ENCODE measurements at places on chromosomes 12 and 14. TPM values are rescaled to one million over a fixed set of nuclear protein-coding genes. Genes with fewer than 3 reads are reported as not detected.
A peak's percentile ranks its signal among the peaks of the same experiment; 100 is the strongest.

Gene IFNG-AS1
- 0.45 TPM for polyA plus RNA-seq

Gene LIN7A
- 2.3 TPM for polyA plus RNA-seq

DNA sequence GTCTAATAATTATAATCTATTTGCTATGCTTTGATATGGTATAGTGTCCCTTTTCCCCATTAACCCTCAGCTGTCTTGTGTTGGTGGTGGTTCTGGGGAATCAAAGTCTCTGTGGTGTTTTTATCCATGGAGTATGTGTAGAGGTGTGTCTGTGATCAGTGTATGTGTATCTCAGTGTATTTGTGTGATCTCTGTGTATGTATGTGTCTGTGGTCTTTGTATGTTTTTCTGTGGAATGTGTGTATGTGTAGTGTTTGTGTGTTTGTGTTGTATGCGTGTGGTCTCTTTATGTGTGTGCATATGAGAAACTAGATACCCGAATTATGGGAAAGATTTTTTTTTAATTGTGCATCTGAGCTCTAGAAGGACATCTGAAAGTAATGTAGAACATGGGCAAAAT is 1.1 kb downstream of the GPR33 start:
- no peak for DNase-seq

- DNase-seq: peak; percentile 9
Observed at GRCh38 chr12:24678436-24678835, 270.5 kb downstream of the BCAT1 start.

DNA sequence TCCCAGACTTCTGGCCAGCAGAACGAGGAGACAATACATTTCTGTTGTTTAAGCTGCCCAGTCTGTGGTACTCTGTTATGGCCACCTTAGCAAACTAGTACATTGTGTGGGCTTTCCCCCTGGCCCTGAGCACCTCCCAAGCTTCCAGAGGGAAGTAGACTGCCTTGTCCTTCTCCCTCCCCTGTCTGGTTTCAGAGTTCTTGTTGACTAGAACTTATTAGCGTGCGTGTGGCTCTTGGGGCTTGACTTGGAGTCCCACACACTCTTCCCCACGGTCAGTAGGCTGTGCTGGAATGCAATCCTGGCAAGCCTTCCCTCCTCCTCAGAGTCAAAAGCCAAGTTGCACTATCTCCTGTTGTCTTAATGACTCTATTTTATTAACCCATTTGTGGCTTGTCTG is 27.7 kb downstream of the FBLN5 start:
- peak; percentile 68 for DNase-seq

GRCh38 chr14:56321861-56322260 is 203.7 kb downstream of the PELI2 start:
- no peak for DNase-seq

DNA sequence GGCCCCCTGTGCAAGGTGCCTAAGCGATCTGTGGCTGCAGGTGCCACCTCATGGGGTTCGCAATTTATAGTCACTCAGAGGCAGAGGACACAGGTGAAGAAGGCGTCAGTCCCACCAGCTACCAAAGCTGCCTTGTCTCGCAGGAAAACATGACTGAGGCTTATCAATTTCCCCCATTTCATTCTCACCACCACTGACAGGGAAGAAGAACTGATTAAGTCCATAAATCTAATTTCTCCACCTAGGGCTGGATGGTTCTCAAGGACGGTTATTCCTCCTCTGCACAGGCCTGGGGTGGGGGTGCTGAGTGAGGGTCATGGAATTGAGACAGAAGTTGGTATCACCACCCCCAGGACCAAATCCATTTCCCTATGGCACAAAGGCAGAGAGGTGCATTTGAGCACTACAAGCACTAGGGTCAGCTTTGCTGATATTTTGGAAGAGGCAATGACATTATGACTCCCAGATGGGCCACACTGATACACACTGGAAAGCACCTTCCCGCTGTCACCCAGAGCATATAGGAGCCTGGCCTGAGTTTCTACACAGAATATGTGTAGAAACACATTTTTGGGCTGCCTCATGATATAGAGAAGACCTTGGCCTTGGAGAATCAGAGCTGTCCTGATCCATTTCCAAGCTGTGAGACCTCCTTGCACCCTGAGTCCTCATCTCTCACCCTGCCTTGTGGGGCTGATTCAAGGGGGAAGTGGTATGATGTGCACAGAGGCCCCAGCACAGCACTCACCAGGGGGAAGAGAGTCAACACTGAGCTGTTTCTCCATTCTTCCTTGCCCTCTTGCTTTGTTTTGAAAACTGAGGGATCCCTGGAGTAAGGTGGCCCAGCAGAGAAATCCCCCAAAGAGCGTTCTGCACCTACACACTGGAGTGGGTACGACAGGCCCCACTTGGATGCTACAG is 59.4 kb downstream of the PITPNM2 start:
- DNase-seq: no peak
